ENCODE measurements at places on chromosomes 16 and 17.

DNA sequence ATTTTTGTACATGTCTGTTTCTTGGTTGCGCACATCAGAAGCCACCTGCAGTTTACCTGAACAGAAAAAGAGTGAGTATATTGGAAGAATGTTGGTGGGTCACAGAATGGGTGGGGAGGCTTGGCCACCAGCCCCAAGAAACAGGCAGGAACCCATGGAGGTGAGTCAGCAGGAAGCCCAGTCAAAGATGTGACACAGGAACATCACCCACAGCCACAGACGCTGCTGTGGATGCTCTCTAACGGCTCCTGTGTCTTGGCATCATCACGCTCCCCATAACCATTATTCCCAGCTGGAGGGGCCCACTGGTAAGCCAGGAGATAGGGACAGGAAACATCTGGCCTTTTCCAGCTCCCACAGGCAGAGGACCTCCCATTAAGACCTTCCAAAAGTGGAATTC is 94.0 kb upstream of the WSB1 start:
- DNase-seq = no peak

DNA sequence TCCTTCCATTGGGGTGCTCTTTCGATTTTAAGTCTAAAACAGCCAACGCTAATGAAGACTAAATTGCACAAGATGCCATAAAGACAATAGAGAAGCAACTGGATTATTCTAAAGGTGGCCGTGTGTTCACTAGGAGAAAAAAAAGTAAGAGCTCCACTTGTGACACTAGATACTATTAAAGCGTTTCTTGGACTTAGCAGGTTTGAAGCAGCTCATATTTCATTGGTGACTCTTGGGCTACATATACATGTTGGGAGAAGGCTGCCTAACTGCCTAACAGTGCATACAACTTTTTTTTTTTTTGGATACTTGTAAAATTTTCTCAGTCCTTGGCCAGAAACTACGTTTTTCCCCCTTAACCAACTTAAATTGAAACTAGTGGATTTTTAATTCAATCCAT is 111.8 kb upstream of the NOG start:
- no peak for DNase-seq

DNA sequence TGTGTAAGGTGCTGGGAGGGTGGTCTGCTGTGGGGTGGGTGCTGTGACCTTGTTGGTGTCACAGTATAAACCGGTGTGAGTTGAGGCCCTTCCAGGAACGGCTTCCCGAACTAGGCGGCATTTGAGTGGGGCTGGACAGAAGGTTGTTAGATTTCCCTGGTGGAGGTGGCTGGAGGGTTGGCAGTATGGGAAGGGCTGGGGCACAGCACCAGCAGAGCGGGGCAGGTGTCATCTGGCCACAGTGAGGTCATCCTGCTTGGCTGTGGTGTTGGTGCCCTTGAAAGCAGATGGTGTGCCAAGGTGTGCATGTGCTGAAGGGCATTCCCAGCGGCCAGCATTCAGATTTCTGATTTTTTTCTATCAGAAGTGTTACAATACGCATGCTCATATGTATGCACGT is 28.1 kb downstream of the BANP start:
- DNase-seq = no peak

GRCh38 chr17:74183411-74183810 is 20.1 kb upstream of the RPL38 start:
- DNase-seq = no peak

DNA sequence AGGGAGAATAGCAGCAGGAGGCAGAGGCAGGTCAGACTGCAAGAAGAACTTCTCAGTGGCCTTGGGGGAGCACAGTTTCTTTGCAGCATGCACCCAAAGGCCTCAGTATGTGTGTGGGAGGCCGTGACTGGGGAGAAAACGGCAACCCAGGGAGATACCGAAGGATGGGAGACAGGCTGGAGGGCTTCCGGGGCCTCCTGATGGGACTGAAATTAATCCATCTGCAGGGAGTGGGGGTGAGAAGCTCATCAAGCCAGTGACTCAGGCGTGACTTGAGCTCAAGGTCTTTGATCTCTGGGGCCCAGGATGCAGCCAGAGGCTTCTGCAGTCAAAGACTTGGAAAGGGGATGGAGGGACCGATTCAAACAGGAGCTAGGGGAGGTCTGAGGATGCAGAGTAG is 5.1 kb upstream of the C17orf113 start:
- no peak for DNase-seq

DNA sequence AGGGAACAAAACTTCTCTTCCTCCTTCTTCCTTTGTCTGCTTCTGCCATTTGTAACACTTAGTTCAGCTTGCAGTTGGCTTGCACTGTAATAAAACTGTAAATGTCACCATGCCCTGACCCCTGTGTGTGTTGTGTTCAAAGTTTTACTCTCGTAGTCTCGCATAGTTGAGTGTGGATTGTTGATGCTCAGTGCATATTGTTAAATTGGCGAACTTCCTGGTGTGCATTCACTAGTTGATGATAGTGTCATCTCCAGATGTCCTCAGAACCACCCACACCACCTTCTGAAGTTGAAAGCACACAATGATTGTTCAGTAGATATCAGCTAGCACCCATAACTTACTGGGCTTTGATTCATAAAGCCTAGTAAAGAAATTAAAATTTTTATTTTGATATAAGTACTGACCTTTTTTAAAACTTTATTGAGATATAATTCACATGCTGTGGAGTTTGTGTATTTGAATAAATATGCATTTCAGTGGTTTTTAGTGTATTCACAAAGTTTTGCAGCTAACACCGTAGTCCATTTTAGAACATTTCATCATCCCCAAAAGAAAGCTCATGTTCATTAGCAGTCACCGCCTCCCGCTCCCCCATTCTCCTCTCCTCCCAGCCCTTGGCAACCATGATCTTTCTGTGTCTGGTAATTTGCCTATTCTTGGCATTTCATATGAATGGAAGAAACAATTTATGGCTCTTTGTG is 25.0 kb downstream of the USP10 start:
- DNase-seq = no peak

DNA sequence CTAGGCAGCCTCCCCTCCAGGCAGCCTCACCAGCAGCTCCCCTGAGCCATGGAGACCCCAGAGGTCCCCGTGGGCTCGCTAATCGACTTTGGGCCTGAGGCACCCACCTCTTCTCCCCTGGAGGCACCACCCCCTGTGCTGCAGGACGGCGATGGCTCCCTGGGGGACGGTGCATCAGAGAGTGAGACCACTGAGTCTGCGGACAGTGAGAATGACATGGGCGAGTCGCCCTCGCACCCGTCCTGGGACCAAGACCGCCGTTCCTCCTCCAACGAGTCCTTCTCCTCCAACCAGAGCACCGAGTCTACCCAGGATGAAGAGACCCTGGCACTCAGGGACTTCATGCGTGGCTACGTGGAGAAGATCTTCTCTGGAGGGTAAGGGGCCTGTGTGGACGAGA is 39.4 kb downstream of the KIAA0513 start:
- no peak for DNase-seq

- no peak for DNase-seq
Measured at GRCh38 chr16:28210979-28211588, 681 bp downstream of the XPO6 start.

DNA sequence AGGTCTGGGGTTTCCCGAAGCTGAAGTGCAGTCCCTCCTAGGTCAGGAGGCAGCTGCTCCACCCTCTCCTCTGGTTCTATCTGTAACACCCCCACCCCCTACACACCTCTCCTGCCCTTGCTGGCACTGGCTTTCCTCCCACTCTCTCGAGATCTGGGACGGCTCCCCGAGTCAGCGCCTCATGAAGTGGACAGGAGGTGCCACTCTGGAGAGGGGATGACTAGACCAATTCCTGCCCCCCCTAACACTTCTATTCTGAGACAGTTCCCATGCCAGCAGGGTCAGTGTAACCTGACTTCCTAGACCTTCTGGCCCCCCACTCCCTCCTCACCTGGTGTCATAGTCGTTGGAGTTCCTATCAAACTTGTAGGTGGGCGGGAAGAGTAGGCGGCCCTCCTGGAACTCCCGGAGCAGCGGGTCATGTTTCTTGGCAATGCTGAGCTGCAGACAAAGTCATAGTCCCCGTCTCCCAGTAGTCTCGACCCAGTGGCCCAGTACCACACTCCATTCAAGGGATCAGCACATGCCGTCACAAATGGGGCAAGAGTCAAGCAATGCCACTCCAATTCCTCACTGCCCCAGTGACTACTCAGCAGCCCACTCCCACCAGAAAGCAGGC is 9.7 kb downstream of the INPP5K start:
- no peak for DNase-seq

- no peak for DNase-seq
Measured at GRCh38 chr17:6554342-6554741, 2.0 kb downstream of the PITPNM3 start.

DNA sequence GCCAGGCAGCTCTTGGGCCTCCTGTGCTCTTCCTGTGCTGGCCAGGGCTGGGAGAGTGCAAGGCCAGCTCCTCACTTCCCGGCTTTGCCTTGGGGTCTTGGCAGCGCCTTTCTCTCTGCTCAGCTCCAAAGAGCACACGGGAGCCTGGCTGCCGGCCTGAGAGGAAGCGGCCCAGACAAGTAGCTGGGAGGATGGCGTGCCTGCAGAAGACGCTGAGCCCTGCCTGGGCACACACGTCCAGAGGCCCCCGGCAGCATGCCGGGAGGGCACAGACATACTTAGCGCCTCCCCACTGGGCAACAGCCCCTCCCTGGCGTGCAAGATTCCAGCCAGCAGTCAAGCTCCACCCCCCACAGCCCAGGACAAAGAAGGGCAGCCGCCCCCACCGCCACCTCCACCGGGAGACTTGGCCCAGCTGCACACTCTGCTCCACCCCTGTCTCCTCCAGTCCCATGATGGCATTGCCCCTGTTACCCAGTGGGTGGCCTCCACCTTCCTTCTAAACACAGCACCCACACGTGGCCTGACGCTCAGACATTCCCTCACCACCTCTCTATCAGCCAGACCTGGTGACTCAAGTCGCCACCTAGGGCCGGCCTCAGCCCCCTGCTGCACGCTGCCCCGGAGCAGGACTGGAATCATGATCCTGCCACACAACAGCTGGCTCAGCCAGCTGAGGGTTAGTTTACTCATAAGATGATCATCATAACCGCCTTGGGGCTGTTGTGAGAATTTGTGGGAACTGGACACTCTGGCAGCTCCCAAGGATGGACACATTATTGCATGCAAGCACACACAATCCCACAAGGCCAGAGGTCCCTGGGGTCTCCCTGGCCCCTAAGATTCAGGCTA is 12.4 kb downstream of the SGCA start:
- DNase-seq = no peak

DNA sequence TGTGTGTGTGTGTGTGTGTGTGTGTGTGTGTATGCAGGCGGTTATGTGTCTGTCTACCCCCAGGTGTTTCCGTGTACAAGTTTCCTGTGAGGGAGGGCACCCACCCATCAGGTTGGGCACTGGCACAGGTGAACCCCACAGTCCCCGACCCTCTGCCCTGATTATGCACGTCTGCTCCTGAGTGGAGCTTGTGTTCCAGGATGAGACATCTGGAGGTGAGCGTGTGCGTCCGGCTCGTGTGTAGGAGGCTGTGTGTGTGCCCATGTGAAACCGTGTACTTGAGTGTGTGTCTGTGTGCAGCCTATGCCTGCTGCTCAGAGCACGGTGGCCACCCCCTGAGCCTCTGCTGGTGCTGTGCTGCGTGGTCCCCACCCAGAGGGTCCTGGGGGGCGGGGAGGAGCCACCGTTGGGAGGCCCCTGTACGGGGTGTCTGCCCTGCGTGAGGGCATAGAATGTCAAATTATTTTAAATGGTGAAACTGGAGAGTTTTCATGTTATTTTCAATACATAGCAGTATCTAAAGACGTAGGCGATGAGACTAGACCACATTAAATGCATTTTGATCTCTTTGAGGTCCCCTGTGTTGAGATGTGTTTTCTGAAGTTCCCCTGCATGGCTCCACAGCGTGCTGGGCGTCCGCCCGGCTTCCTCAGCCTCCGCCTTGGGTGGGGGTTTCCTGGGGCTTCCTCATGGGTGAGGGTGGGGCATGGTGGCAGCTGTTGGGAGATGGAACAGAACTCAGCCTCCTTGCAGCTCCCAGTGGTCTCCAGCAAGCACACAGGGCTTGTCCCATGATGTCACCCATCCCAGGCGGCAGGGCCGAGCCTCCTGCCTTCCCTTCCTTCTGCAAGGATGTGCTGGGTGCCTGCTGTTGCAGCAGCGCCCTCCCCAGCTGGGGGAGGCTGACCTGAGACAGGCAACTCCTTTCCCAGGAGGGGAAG is 43.4 kb downstream of the KCNJ12 start:
- DNase-seq = peak; percentile 14

DNA sequence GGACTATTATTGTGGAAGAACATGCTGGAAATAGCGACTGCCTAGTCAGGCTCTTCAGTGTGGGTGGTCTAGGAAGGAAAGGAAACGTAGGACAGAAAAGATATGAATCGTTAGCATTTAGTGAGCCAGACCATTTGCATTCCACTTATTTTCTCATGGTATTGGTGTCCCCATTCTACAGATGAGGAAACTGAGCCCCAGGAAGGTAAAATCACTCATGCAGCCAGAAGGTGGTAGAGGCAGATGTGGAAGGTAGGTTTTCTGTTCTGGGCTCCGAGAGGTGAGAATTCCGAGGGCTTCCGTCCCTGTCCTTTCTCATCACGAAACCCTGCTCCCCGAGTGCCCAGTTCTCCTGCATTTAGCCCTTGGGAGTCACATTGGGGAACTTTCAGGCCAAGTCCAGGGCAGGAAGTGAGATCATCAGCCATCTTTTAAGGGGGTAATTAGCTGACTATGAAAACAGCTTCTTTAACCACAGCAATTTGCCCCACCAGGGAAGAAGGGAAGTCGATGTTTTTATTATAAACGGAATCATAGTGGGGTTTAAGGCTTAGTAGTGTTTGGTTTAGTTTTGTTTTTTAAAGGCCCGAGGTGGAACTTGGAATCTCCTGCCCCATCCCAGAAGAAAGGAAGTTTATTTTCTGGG is 110.7 kb upstream of the IRX3 start:
- DNase-seq = no peak

GRCh38 chr16:78994135-78994745 is 606.3 kb downstream of the MAF start:
- DNase-seq = no peak

DNA sequence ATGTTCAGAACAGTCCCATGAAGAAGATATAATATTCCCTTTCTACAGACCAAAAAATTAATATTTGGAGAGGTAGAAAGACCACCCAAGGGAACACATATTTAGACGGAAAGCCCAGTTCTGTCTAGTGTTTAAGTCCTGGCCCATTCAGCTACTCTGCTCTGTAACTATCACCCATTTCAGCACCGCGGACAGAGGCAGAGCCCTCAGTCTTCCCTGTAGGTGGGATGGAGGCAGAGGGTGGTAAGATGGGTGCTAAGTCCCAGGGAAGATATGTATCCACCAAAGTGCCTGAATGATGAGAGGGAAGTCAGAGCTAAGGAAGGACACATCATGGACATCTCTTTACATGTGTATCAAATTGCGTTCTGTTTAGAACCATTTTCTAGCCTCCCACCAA is 27.8 kb upstream of the C16orf78 start:
- DNase-seq = no peak

DNA sequence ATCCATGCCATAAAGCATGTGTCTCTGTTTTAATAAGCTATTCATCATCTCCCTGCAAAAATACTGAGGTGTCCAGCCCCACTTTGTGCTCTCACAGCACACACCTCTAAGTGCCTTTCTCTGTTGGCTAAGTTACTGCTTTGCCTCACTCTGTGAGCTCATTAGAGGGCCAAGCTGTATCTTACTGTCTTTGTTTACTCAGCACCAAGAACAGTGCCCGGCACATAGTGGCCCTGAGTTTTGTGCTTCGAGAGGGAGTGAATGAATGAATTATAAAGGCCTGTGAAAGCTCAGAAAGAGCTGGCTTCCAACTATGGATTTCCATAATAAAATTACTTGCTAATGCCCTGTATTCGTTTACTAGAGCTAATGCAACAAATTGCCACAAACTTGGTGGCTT is 50.2 kb upstream of the NOG start:
- DNase-seq = no peak
